ENCODE measurements at places on chromosomes 11 and 22.

DNA sequence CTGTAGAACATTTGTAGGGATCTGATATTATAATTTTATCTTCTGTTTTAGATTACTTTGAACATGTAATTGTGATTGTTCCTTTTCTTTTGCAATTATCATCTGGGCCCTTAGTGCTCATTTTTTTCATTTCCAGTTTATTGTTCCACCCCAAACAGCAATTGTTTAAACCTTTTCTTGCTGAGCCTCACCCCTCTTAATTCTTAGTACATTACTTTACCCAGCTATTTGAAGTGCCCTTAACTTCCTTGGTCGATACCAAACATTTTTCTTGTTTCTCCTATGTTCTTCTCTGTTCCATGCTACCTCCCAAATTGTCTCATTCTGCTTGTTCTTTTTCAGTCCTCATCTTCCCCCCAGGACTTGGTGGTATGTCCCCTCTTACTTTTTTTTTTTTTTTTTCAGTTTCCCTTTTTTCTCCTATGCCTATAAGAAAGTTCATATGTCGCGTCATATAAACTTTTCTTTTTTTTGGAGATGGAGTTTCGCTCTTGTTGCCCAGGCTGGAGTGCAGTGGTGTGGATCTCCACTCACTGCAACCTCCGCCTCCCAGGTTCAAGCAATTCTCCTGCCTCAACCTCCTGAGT is 3.5 kb downstream of the CUL5 start:
- DNase-seq: no peak

DNA sequence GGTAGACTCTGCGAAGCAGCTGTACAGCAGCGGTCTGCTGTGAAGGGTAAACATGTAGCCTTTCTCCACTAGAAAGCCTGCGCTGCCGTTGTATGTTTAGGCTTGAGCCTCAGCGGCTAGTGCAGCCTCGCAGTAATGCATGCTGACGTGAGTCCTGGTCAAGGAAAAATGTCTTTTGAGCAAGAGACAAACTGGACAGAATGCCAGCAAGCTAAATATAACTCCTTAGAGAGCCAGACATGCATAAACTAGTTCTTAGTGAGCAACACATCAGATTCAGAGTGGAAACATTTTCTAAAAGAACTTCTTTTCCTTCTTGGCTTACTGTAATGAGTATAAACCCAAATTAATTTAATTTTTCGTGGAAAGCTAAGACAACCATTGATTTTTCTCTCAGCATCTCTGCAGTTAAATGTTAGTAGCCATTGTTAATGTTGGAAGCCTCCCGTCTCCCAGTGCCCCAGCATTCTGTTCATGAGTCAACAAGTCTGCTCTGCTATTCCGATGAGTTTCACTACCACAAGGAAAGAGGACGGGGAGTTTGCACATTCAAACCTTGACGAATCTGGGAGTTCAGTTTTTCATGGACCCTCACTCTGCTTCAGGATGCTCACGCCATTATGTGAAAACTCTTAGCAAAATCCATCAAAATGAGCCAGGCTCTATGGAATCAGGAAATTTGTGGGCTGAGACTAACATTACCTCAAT is 51.4 kb downstream of the JAM3 start:
- no peak for DNase-seq

- no peak for DNase-seq
These were observed 69.5 kb upstream of the MYO18B start for GRCh38 chr22:25672289-25673084.

- no peak for DNase-seq
These were observed 6.9 kb upstream of the VPS37C start for GRCh38 chr11:61168042-61168688.

- peak; percentile 86 for DNase-seq
These were observed 3.5 kb downstream of the PHLDB1 start for GRCh38 chr11:118610773-118611432.

DNA sequence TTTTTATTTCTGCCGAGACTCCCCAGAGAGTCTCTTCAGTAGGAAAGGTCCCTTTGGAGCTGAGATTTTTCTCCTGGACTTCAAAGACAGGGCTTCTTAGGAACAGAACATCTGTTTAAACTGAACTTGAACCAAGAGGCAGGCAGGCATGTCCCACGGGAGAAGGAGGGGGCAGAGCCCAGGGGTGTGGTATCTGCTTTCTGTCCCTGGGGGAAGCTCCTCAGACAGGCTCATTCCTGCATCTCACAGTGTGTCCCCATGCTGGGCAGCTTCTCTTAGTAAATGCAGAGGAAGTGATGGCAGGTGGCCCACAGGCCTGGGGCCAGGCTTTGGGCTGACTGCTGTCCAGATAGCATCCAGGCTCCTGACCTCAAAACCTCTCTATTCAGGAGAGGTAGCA is 47.3 kb downstream of the TSPAN18 start:
- no peak for DNase-seq

DNA sequence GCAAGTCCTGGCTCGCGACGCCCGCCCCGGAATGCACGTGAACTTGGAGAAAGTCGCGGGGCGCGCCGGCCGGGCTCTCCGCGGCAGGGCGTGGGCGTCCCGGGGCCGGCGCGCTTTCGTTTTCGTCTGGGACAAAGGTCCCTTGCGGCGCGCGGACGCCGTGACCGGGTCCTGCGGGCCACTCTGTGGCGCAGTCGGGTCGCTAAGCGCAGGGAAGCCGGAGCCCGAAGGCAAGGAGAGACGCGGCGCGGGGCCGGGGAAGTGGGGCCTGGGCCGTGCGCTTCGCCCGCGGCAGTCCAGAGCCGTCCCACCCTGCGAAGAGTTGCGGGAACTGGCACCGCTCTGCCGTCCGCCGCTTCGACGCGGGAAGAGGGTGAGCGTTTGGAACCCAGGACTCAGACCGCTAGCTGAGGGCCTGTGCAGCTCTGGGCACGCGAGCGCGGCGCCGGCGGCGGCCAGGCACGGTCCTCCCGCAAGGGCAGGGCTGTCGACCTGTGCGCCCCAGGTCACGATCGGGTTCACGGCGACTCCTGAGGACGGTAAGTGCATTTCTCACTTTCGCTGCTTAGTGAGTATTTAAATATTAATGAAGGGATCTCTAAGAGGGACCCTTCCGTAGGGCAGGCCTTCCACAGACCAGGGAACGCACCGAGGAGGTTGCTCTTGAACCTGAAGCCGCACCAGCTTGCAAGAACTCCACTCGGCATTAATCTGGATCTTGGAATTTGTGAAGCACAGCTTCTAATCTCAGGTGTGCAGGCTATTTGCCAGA is 78.0 kb upstream of the PPARA start:
- DNase-seq: no peak

DNA sequence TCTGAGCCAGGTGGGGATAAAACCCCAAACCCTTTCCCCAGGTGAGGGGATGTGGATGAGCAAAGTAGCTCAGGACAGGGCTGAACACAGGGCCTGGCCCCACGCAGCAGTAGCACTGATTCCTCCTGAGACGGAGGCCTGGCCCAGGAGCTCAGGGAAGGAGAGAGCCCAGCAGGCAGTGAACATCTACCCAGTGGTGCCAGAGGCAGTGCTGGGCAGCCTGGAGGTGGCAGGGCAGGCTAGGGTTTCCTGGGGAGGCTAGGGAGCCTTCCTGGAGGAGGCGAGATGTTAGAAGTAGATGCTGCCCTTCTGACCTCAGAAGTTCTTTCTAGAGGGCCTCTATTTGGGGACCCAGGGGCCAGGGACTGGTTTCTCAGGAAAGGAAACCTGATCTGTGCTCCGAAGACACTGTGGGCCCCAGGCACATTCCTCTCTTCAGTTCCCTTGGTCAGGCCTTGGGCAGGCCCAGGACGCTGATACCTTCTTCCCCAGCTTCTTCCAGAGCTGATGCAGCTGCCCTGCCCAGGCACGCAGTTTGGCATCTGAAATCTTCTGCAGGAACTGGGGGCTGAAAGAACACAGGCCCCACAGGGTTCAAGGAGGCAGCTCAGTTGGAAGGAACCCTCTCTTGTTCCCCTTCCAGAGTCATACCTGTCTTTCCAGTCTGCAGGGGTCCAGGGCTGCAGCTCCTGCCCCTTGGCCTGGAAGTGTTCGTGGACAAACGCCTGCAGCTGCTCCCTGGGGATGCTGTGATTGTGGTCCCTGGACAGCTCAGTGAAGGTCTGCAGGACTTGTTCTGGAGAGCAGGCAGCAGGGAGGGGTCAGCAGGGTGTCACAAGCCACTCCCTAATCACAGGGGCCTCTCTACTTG is 16.8 kb downstream of the TREH start:
- DNase-seq: no peak

DNA sequence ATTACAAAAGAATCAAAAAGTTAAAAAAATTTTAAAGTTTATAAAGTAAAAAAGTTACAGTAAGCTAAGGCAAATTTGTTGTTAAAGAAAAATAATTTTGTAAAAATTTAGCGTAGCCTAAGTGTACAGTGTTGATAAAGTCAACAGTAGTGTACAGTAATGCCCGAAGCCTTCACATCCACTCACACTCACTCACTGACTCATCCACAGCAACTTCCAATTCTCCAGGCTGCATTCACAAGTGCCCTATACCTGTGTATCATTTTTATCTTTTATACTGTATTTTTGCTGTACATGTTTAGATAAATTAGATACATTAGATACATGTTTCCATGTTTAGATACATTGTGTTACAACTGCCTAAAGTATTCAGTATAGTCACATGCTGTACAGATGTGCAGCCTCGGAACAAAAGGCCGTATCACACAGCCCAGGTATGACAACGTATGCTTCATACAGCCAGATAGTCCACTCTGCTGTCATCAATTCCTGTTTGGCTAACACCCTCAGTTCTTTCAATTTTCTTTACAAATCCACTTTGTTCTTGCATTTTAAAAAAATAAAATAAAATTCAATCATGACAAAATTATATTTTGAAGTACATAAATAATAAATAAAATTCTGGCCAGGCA is 80.7 kb downstream of the RBFOX2 start:
- no peak for DNase-seq

- DNase-seq: no peak
These were observed 732 bp upstream of the PC start for GRCh38 chr11:66958956-66959274.

- DNase-seq: no peak
These were observed 10.0 kb downstream of the GGA1 start for GRCh38 chr22:37618674-37619073.

GRCh38 chr22:34842630-34843029 is 223.3 kb upstream of the ISX start:
- DNase-seq: no peak

GRCh38 chr11:29129844-29130243 is 887.0 kb downstream of the KCNA4 start:
- DNase-seq: no peak

- DNase-seq: no peak
These were observed 40.7 kb upstream of the COMT start for GRCh38 chr22:19900707-19901436.

- no peak for DNase-seq
These were observed 169.0 kb upstream of the GRK3 start for GRCh38 chr22:25395468-25395867.

DNA sequence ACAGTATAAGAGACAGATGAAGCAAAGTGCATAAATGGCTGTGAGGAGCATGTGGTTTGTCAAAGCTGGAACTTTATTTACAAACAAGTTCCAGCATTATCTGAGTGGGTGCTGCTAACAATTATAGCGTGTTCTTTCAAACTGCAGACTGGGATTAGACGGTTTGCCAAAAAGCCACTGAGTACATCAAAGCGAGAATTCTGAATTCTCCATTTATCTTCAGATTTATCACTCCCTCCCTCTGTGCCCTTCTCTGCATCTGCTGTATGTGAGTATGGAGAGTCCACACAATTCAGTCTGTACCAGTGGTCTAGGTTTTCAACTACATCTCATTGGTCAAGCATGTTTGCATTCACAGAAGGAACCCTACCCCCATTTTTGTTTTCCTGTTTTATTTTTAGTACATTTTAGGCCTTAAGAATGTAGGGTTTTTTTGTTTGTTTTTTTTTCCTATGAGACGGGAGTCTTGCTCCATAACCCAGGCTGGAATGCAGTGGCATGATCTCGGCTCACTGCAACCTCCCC is 18.1 kb upstream of the INCENP start:
- DNase-seq: no peak

- DNase-seq: no peak
These were observed 2.8 kb upstream of the PHLDB1 start for GRCh38 chr11:118604566-118604965.

- no peak for DNase-seq
These were observed 46.4 kb downstream of the ATG16L2 start for GRCh38 chr11:72860592-72860991.

GRCh38 chr11:83744620-83745192 is 458.5 kb upstream of the CCDC90B start:
- DNase-seq: no peak

DNA sequence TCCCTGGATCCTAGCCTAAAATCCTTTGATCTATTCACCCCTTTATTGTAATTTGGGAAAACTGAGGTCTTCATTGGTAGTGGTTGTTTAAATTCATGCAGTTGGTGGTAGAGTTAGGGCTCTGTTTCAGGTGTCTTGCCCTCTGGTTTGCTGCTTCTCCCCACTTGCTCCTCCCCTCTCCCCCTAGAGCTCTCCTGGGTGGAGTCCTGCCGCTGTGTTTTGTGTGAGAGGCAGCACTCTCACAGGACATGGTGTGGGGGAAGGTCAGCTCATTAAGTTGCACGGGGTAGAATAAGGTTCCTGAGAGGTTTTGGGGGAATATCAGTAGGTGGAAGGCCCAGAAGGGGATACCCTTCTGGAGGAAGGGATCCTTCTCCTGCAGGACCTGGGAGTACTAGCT is 98.1 kb upstream of the NECTIN1 start:
- DNase-seq: no peak

GRCh38 chr22:50034126-50035081 is 21.8 kb upstream of the IL17REL start:
- DNase-seq: no peak

GRCh38 chr22:43053176-43053575 is 36.0 kb downstream of the TTLL1 start:
- DNase-seq: no peak

GRCh38 chr11:117642396-117642795 is 154.6 kb downstream of the DSCAML1 start:
- DNase-seq: no peak

GRCh38 chr11:24738972-24739371 is 242.1 kb downstream of the LUZP2 start:
- no peak for DNase-seq

GRCh38 chr11:118000067-118000849 is 14.1 kb downstream of the IL10RA start:
- no peak for DNase-seq

- no peak for DNase-seq
These were observed 6.5 kb upstream of the ELFN2 start for GRCh38 chr22:37433786-37434185.

- no peak for DNase-seq
These were observed 25.1 kb downstream of the TSG101 start for GRCh38 chr11:18501629-18502028.

Measured in effector memory CD8-positive, alpha-beta T cell (primary cell).